ENCODE measurements at places on chromosomes 7 and 10.

DNA sequence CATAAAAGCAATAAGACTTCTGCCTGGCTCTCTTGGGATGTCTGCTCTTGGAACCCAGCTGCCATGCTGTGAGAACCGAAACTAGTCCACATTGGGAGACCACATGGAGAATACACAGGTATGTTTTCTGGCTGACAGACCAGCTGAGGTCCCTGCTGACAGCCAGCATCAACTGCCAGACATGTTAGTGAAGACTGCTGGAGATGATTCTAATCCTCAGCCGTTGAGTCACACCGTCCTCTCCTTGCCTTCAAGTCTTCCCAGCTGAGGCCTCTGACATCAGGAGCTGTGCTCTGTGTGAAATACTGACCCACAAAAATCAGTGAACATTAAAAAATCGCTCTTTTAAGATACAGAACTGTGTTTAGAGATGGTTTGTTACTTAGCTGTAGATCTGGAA, 36.9 kb upstream of the AGR2 start:
- no peak for DNase-seq

DNA sequence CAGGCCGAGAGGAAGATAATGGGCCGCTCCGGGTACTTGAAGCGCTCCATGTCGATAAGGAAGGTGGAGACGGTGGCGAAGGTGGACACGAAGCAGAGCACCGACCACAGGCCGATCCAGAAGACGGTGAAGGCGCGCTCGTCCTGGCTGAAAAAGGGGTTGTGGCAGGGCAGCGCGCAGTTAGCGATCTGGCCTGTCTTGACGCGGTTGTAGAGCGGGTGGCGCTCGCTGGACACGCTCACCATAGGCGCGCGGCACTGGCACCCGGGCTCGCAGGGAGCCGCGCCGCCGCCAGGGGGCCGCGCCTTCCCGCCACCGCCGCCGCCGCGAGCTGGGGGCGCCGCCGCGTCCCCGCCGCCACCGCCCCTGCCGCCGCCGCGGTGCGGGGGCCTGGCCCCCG, 1.6 kb downstream of the FZD8 start:
- peak; percentile 2 for DNase-seq

DNA sequence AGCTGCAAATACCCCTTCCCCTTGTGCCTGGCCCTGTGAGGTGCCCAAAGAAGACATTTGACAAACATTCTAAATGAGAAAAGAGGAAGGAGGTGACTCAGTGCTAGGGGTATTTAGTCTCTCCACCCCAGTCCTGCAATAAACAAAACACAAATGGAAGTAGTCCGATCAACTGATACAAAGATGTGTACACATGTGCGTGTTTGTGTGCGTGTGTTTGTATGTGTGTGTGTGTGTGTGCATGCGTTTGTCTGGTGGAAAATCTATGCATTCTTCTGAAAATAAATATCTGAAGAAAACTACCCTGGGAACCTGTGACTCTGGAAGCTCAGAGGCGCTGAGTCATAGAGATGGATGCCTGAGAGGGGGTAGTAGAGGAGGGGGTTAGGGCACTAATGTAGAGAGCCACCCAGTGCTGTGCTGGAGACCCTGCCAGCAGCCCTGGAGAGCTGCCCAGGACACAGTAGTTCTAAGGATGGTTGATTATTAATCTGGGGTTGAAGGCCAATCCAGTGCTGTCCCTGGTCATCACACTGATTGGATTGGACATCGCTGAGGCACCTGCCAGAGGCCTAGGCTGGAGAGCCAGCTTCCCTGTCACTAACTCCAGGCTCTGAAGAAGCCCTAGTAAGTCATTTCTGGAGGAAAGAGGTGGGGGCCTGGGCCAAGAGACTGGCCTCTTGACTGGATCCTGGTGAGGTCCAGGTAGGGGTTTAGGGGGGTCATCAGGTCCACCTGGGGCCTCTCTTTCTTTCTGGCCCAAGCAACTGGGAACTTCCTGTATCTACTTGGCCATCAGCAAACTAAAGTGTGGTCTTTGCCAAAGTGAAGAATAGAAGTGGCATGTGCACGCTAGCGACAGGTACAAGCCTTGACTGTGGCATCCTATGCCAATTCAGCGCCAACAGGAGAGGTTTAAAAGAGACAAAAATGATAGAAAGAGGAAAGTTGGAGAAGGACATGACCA, 18.5 kb downstream of the SFTPA1 start:
- no peak for DNase-seq

DNA sequence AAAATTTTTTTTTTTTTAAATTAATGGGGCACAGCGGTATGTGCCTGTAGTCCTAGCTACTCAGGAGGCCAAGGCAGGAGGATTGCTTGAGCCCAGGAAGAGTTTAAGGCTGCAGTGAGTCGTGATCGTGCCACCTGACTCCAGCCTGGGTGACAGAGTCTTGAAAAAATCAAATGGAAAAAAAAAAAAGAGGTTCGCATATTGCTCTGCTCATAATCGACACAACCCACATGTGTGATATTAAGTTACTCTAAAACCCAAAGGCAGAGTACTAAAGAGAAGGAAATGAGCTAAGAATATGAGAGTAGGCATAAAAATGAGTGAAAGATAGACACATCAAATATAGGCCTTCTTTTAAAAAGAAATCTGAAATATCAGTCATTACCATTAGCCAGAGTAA, 66.3 kb downstream of the IGF2BP3 start:
- DNase-seq: no peak

- DNase-seq: no peak
These were observed 321.5 kb upstream of the ZNF32 start for GRCh38 chr10:43970018-43970698.

GRCh38 chr10:29926693-29927048, 132.7 kb downstream of the JCAD start:
- DNase-seq: no peak

DNA sequence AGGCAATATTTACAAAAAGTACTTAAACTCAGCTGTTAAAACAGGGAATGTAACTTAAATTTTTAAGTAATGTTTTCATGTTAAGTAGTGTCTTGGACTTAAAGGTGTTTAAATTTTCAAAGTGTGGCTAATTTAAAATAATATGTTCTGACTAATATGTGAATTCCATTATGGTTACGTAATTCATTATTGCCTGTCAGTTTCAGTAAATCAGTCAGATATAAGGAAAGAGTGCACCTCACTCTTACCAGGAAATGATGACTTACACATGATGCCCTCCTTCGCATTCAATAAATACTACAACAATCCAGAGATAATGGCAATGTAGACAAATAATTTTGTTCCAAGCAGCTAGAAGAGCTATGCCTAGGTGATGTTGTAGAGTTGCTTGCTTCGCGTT, 69.0 kb upstream of the WNT16 start:
- no peak for DNase-seq

- DNase-seq: no peak
These were observed 53.8 kb downstream of the GRID1 start for GRCh38 chr10:86312701-86313270.

GRCh38 chr10:114487815-114488536, 83.7 kb upstream of the AFAP1L2 start:
- DNase-seq: no peak

DNA sequence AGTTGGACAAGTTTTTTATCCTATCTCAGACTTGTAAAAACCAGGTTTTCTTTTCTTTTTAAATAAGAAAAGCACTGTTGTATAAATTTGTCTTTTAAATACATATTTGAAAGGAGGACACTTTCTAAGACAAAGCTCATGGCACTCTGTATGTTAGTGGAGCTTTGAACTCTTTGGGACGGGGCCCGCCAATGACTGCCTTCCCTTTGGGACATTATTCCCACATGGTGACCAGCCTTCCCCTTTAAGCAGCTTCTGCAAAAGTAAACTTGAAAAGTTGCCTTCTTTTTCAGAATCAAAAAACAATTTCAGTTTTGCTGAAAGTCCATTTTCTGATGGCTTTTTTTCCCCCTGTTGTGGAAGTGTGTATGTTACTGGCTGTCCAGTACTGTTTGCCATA, 1.8 kb downstream of the CUX1 start:
- no peak for DNase-seq

DNA sequence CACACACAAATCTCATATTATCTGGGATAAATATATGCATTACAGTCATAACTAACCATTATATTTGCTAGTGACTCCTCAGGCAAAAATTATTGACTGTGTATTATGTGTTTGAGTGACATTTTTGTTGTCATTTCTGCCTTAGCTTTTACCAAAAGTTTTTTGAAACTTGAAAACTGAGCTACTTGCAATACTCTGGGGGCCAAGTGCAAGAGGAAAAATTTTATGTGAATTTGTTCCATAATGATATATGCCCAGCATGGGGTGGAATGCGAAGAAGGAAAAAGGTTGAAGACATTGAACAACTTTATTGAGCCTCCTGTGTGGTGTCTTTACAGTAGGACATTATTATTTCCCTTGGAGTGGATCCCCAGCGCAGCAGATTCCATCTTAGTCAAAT, 176.8 kb upstream of the FERD3L start:
- DNase-seq: no peak

- DNase-seq: no peak
These were observed 133.4 kb downstream of the JCAD start for GRCh38 chr10:29925771-29926692.

GRCh38 chr7:79782256-79782655, 328.8 kb upstream of the MAGI2 start:
- DNase-seq: no peak

- DNase-seq: no peak
These were observed 338.8 kb upstream of the SEMA3D start for GRCh38 chr7:85525676-85526075.

- DNase-seq: no peak
These were observed 62.9 kb upstream of the MXI1 start for GRCh38 chr10:110144507-110144906.

DNA sequence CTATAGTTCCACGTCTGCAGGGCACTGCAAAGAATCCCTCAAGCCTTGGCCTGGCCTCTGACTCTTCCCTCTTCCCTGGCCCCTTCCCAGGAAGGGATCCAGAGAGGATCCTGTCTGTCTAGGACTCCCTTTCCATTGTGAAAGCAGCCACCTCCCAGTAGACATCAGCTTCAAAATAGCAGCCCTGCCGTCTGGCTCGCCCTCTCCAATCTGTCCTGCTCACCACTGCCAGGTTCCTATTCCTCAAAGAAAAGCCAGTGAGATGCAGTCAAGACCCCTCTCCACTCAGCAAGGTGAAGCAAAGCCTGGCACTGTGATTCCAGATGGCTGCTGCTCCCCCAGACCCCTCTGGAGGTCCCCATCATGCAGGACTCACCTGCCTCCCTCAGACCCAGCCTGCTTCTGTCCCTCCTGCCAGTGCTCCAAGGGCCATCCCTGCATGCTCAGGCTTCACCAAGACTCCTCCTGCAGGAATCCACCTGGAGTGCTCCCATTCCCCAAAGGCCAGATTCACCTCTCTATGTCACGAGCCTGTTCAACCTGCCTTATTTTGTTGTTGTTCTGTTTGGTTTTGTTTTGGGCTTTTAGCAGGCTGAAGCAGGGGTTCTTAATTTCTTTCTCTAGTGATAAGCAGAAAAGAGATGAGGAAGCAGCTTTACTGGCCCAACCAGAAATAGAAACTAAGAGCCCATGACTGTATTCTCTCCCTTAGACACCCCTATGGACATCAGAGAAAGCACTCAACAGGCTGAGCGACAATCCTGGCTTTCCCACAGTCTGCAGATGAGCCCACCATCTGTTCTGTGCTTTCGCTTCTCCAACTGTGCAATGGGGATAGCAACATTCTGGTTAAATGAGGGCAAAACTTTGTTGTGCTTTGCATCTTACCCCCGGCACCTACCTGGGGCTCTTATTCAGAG, 305.1 kb downstream of the GRID1 start:
- no peak for DNase-seq

DNA sequence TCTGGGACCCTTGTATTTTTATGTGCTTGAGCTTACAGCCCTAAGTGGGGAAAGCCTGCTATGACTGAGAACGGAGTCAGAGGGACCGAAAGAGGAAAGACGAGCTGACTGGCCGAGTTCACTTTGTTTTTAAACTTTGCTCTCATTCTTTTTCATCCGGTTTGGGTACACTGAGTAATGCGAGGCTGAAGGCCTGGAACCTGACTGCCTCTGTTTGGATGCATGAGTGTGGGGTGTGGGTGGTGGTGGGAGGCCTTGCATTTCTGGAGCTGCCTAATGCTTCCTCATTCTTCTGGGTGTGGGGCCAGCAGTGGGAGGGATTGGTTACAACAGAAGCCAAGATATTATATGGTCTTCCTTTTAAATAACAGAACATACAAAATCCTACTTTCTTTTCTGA, 155.5 kb downstream of the BUB3 start:
- DNase-seq: no peak

GRCh38 chr10:103574097-103575061, 80.9 kb downstream of the NEURL1 start:
- DNase-seq: no peak

- DNase-seq: no peak
These were observed 120.9 kb downstream of the CRPPA start for GRCh38 chr7:16300361-16300895.

Data from activated naive CD4-positive, alpha-beta T cell (primary cell).